DMS79 treated with DMSO at 0.1 percent for 48 hours (cell line): ENCODE measurements at places on chromosomes 1 and 21.

DNA sequence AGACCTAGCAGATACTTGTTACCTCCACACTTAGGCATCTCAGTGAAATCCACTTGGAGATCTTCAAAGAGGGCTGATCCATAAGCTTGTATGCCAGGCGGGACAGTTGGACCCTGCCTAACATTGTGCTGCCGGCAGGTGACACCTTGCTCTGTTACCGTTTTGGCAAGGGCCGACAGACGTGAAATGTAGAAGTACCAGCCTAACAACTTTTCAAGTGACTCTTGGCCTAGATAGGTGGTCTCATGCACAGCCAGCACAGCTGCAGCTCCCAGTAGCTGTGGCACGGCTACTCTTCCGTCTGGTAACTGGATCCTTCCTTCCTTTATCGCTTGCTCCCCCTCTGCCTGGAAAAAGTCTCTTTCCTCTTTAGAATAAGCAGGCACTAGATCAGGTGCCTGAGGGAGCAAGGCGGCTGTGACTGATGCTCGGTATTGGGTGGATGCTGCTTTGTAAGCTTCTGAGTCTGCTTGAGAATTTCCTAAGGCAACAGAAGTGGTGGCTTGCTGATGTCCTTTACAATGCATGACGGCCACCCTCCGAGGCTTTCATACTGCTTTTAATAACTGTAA, 713.5 kb downstream of the AMY1C start:
- DNase-seq: peak; percentile 81

- DNase-seq: no peak
Observed at GRCh38 chr1:150484431-150484830, 2.8 kb upstream of the TARS2 start.

DNA sequence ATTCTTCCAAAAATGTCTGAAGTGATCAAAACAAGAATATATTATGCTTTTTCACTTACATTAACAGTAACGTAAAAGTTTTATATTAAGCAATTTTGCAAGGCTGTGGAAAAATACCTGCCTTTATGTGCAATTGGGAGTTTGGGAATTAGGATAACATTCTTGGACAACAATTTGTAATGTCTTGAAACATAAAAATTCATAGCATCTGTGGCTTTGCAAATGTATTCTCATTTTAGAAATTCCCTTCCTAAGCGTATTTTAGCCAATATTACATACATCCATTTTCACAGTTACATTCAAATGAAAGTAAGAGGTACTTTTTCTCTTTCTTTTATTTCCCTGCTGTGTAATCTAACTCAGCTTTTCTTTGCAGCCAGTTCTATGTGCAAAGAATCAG, 13.4 kb upstream of the CFH start:
- no peak for DNase-seq

- no peak for DNase-seq
Observed at GRCh38 chr1:172229942-172230341, 190.5 kb upstream of the C1orf105 start.

GRCh38 chr1:99644279-99645004, 1.5 kb upstream of the PALMD start:
- DNase-seq: peak; percentile 82

DNA sequence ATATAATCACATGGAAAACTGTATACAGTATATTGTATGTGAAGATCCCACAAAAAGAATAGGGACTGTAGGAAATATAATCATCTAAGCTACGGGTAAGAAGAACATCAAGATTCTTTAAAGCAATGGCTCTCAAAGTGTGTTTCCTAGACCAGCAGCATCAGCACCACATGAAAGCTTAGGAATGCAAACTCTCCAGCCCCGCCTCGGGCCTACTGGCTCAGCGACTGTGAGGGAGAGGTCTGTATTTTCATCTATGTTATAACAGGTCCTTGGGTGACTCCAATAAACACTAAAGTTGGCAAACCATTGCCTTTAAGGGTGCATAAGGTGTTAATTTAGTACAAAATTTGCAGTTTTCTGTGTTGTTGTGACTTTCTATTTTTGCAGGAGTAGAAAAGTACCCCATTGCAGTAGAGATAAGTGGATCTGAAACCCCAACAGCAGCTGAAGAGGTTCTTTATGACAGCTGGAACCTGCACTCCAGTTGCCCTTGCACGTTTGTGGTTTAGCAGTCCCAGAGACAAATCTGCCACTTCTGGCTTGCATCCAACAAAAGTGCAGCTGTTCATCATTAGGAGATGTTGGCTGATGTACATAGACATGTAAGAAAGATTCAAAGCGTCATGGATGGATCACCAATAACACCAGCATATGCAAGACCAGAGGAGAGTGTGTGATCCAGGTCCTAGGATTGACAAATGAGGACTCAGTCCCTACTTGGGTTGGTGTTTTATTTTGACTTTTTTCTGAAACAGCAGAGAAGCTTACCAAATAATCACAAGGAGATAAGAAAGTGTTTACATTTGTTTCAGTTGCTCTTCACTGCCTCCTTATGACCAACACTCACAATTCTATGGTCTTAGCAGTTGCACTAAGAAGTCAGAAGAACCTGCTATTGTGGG, 15.9 kb upstream of the IFNAR1 start:
- peak; percentile 95 for DNase-seq

DNA sequence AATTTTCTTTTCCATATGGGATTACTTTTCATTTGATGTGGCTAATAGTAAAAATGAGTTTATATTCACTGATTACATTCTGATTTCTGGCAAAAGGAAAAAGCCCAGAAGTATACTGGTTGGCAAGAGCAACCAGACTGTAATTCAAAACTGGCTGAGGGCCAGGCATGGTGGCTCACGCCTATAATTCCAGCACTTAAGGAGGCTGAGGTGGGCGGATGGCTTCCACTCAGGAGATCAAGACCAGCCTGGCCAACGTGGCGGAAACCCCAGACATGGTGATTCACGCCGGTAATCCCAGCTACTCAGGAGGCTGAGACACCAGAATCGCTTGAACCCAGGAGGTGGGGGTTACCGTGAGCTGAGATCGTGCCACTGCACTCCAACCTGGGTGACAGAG, 14.5 kb downstream of the SYT11 start:
- peak; percentile 74 for DNase-seq

DNA sequence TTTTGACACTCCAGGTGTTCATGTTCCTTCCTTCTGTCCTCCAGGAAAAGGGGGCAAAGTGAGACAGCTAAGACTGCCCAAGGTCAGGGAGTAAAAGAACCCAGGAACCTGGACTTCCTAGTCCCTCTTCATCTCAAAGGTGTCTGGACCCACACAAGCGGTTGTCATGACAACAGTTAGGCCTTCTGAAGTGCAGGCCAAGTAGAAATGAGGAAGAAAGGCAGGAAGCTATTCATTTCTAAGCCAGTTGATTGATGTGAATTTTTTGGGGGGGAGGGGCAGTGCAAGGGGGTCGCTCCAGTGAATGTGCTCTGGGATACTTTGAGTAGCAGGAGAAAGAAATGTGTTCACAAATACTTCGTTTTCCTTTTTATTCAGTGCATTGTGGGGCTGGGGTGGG, 114.3 kb downstream of the NAV1 start:
- no peak for DNase-seq

DNA sequence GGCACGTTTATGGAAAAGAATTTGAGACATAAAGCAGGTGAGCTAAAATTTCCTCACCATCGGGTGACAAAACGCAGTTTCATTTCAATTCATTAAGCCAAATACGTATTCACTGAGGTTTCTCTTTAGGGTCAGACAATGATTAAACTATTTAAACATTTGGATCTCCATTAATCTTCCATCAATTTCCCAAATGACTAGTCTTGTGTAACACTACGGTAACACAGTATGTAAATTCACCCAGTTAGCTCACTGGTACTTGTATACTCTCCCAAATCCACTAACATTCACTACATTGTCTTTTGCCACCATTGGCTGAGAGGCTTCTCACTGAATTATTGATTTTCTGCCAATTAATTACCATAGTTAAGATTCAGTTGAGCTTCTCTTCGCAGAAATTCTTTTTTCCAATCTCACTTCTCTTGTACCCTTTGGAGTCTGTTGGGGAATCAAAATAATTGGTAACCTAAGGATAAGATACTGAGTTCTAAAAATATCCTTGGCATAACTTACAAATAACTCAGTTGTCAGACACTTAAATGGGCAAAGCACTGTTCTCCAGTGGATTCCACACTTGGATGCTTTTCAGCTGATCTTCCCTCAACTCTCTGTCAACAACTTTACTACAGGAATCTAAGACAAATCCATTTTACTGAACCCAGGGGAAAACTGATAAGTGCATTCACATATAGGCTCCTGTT, 40.7 kb downstream of the SIPA1L2 start:
- no peak for DNase-seq

GRCh38 chr1:172496678-172497077, 36.3 kb upstream of the SUCO start:
- DNase-seq: no peak

DNA sequence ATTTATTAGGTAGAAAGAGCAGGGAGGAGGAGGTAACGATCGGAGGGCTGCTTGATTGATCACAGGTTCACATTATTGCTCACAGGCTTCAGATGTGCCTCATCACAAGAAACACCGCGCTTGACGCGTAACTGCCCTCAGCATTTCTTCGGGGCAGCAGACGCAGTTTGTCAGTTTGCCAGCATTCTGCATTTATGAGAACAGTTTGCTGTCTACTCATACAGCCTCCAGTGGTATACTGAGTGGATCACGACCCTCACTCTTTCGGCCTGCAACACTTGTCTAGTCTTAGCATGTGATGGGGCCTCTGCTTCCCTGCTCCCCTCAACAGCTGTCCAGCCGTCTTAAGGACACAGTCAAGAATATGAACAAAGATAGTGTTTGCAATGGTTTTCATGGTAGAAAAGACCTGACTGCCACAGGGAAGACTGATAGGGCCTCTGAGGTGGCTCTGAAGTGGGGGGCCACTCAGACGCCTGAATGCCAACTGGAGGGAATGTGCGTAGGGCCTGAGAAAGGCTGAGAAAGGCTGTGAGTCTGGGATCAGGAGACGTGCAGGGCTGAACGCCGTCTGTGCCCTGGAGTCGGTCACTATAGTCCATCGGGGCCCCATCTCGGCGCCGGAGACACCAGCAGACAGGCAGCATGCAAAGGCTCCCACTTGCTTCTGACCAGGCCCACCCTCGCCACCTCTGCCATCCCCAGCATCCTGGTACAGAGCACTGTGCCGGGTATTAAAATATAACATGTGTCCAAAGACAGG, 45.0 kb downstream of the UBE2G2 start:
- no peak for DNase-seq

DNA sequence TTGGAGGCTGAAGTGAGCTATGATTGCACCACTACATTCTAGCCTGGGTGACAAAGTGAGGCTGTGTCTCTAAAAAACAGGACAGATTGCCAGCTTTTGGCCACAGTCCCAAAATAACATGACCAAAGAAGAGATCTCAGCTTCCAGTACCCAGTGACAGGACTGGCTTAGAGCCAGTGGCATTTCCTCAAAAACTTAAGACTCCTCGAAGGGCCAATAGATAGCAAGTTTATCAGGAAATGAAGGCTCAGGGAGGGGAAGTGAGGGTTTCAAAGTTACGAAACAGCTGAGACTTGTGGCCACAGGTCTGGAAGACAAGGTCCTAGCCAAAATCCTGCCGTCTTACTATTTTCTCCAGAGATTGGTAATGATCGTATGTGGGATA, 6.3 kb upstream of the TMEM39B start:
- DNase-seq: peak; percentile 85

DNA sequence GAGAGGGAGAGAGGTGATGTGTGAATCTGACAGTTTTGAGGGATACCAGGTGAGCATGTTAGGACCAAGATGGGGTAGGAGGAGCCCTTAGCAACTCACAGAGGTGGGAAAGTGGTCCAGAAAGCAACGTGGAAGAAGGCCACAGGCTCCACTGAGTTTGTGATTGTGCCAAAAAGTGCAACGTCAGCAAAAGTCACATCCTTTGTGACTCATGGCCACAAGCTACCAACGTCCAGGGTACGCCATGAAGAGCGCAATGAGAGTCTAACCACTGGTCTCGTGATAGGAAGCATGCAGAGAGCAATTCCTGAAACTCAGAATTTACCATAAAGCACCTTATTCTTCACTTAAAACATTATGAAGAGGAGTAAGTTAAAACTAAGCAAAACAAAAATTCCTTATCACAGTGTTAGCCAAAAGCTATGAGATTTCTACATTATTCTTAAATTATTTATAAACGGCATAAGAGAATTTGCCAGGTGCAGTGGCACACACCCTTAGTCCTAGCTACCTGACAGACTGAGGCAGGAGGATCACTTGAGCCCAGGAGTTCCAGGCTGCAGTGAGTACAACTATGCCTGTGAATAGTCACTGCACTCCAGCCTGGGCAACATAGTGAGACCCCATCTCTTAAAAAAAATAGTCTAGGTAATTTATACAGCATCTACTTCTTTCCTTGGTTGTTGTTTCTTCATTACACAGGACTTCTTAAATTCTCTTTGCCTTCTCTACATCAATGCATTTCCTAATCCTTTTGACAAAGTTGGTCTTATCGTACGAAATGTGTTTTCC, 55.2 kb downstream of the COLGALT2 start:
- no peak for DNase-seq

GRCh38 chr21:38869946-38870345, 64.2 kb downstream of the ETS2 start:
- DNase-seq: no peak

GRCh38 chr1:183970516-183971300, 66.8 kb downstream of the COLGALT2 start:
- no peak for DNase-seq

DNA sequence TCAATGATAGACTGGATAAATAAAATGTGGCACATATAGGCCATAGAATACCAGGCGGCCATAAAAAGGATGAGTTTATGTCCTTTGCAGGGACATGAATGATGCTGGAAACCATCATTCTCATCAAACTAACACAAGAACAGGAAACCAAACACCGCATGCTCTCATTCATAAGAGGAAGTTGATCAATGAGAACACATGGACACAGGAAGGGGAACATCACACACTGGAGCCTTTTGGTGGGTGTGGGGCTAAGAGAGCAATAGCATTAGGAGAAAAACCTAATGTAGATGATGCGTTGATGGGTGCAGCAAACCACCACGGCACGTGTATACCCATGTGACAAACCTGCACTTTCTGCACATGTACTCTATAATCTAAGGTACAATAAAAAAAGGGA, 883.4 kb upstream of the PRMT6 start:
- DNase-seq: no peak

GRCh38 chr1:168726281-168726680, 2.7 kb downstream of the DPT start:
- no peak for DNase-seq
